ENCODE measurements at places on chromosomes 12 and 14.

- no peak for DNase-seq
Measured at GRCh38 chr12:16796168-16796567, 190.2 kb upstream of the LMO3 start.

DNA sequence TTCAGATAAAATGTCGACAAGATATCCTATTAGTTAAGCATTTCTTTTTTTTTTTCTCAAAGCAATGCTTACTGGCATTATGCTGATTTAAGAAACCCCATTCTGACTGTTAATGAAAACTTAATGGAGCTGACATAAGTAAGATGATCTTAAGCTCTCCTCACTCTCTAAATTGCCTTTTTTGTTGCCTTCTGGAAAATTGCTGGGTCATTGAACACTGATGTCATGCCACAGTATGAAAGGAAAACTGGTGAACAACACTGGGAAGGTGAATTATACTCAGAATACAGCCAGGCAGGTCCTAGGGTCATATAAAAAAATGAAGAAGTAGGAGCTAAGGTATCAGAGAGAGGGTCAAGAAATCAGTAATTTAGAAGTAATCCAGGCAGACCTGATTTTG lies 179.9 kb downstream of the BTG1 start:
- no peak for DNase-seq

GRCh38 chr12:104568935-104569334 lies 112.2 kb downstream of the CHST11 start:
- DNase-seq, result no peak

- no peak for DNase-seq
Measured at GRCh38 chr12:127559349-127560040, 707.5 kb upstream of the TMEM132C start.

GRCh38 chr14:91303091-91303923 lies 58.8 kb upstream of the GPR68 start:
- no peak for DNase-seq

GRCh38 chr12:120110550-120111501 lies 5.7 kb downstream of the RAB35 start:
- DNase-seq, result no peak

- no peak for DNase-seq
Measured at GRCh38 chr12:11808931-11809330, 159.5 kb downstream of the ETV6 start.

GRCh38 chr14:104289507-104289906 lies 151.1 kb downstream of the KIF26A start:
- no peak for DNase-seq

DNA sequence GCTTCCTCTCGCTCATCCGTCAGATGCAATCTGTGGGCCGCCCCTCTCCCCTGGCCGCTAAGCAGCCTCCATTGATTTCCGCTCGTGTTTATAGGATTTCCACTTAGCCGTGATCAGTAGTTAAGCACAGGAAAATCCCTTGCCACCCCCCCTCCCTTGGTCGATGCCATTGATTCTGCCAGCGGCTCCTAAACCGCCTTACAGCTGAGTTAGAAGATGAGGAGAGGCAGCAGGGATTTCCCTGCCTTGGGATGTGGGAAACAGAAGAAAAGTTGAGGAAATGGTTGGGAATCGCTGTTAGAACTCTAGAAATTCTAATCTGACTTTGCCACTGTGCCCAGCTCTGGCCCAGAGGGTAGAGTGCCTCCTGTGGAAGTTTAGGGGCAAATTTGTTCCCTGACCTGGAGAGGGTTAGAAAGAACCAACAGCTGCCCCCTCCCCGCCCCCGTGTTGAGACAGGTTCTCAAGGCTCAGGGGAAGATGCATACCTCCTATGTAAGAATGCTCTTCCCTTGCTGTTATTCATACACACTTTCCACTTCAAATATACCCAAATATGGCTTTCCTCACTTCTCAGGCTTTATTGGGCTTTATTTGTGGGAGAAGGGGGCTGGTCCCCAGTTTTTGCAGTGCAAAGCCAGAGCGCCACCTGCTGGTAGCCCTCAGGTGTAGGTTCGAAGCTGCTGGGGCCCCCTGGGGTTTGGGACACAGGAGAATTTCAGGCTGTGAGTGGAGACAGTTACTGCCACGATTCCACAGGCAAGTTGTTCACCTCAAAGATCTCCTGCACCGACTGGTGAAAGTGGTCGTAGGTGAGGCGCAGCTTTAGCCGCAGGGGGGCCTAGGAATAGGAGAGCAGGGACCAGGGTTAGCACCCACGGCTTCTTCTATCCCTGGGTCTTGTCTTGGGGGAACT lies 3.2 kb downstream of the THTPA start:
- DNase-seq, result peak; percentile 28

GRCh38 chr14:101723061-101723595 lies 38.4 kb upstream of the PPP2R5C start:
- no peak for DNase-seq

GRCh38 chr12:39619316-39619659 lies 315 bp downstream of the ABCD2 start:
- no peak for DNase-seq

DNA sequence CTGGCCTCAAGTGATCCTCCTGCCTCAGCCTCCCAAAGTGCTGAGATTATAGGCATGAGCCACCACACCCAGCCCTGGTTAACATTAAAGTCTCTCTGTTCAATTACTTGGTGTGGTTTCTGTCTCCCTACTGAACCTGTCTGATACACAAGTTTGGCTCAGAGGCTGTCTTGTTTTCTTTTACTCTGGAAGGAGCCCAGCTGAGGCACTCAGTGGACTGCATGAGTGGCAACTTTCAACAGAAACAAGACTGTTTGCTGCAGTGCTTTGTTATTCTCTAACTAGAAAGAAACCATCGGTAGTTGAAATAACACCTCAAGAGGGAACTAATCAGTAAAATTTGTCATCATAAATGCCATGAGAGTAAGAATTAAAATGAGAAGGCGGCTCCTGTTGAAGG lies 238.7 kb downstream of the FOXN3 start:
- DNase-seq, result no peak

DNA sequence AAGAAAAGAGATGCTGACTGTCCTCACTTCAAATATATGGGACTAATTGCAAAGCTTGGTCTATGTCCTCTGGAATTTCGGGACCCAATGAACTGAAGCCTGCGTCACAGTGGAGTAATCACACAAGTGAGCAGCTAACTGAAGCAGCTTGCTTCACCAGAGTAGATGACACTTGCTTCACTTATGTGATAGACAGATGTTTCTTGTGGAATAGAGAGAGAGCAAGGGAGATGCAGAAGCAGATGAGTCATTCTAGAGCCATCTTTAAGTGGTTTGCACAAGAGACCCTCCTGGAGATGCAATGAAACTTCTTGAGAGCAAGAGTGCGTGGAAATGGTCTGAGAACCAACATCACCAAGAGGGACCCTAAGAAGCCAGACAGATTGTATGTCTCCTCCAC lies 1537.1 kb upstream of the FLRT2 start:
- no peak for DNase-seq

GRCh38 chr12:59657266-59657665 lies 61.4 kb downstream of the SLC16A7 start:
- no peak for DNase-seq

DNA sequence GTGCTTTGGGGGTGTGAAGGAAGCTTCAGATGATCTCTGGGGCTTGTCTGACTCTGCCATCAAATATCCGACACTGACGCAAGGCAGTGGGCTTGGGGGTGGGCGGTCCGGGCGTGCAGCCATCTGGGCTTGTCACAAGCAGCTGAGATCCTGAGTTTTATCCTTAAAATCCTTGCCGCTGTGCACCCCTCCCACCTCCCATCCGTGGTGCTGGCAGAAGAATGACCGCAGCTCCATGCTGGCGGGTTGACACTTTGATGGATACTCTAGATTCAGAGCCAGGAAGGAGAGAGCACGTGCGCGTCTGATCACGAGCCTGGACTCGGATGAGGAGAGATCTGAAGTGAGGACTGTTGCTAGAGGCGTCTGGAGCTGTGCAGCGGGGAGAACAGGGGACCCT lies 3.0 kb downstream of the ZFYVE21 start:
- no peak for DNase-seq
